ENCODE measurements at places on chromosomes 1 and 21.

- DNase-seq, result no peak
Measured at GRCh38 chr1:19418503-19418971, 66.8 kb downstream of the CAPZB start.

- DNase-seq, result no peak
Measured at GRCh38 chr1:85473390-85473789, 8.4 kb upstream of the DDAH1 start.

- no peak for DNase-seq
Measured at GRCh38 chr21:45074818-45075595, 627 bp downstream of the ADARB1 start.

DNA sequence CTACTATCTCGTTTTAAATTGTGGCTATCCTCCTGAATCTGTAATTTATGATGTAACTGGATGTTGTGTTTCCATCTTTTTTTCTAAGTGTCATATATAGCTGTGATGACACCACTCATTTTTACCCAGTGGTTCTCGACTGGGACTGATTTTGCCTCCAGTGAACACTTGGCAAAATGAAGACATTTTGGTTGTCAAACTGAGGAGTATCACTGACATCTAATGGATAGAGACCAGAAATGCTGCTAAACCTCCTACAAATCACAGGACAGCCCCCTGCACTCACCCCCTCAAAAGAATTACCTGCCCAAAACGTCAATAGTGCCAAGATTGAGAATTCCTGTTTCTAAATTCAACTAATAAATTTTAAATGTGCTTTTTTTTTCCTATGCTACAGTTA, 1.9 kb downstream of the TRMT13 start:
- peak; percentile 38 for DNase-seq

DNA sequence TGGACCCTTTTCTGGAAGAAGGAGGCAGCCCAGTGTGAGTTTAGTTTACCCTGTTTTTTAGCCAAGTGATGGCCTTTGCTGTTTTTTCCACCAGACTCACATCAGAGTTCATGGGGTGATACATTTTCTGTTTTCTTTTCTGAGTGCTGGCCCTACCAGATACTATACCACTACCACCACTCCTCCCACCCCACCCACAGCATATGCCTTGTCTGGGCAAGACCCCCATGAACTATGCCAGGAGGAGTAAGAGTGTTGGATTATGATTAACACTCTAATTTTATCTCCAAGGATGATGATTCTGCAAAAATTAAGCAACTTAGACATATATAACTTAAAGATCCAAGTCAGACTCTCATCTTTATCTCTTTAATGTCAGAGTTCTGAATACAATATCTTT, 26.1 kb downstream of the FABP3 start:
- DNase-seq, result no peak

- DNase-seq, result no peak
Measured at GRCh38 chr1:19909392-19909791, 14.0 kb downstream of the PLA2G2E start.

DNA sequence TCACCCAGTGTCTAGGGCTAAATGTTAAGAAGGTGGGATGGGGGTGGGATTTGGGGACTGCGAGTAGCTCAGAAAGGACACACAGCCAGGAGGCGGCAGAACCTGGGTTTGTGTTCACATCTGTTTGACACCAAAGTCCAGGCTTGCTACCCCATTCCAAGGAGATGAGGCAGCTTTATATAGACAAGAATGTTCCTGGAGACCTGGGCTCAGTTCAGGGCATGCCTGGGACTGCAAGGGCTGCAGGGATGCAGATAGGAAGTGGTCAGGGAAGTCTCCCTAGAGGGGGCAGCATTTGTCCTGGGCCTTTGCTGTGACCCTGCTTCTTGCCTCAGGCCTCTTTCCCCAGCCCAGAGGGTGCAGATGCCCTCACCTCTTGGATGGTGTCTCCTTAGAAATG, 16.3 kb downstream of the PADI3 start:
- DNase-seq, result no peak

DNA sequence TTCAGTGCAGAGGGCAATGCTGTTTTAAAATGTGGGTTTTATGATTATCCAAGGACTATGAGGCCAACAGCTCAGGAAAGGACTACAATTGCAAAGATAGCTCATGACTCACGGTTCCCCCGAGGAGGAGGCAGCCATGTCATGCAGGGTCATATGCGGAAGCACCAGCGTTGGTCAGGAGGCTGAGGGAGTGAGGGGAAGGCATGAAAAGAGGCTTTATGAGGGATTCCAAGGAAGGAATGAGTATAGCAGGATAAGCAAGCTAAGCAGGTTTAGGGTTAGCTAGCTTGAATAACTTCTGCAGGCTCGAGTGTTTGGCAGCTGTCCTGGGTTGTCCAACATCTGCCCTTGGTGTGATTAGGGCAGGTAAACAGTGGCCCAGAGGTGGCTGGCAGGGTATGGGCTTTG, 495.1 kb downstream of the SETD4 start:
- no peak for DNase-seq

DNA sequence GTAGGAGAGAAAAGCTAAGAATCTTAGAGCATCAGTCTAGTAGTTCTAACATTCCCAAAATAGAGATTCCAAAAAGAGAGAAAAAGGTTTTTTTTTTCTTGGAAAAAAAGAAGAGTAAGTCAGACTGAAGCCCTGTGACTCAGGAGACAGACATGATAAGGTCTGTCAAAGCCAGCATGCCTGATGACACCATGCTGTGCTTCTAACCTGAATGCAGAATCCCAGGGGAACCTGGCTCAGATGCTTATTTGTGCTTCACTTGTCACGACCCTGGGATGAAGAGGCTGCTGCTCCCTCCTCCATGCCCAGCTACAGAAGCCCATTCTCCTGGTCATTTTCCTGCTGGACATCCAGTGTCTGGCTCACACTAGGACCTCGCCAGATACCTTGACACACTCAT, 44.3 kb downstream of the ERICH3 start:
- no peak for DNase-seq

GRCh38 chr1:184664661-184665060, 90.0 kb downstream of the EDEM3 start:
- no peak for DNase-seq

- no peak for DNase-seq
Measured at GRCh38 chr1:48555271-48555670, 83.3 kb upstream of the SPATA6 start.

DNA sequence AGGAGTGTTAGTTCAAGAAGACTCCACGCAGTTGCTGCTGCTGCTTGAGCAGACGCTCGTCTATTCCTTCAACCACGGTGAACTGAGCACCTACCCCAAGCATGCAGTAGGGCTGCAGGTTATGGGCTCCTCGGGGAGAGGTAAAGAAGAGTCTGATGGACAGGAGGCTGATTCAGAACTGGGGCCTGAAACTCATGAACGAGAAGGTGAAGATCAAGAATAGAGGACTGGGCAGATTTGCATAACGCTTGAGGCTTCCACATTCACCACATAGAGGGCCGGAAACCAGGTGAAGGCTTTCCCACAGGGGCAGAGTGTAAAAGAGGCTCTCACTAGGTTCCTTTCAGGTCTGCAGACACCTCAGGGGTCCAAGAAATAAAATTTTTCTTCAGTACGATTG, 9.1 kb downstream of the ABCA4 start:
- DNase-seq, result no peak

DNA sequence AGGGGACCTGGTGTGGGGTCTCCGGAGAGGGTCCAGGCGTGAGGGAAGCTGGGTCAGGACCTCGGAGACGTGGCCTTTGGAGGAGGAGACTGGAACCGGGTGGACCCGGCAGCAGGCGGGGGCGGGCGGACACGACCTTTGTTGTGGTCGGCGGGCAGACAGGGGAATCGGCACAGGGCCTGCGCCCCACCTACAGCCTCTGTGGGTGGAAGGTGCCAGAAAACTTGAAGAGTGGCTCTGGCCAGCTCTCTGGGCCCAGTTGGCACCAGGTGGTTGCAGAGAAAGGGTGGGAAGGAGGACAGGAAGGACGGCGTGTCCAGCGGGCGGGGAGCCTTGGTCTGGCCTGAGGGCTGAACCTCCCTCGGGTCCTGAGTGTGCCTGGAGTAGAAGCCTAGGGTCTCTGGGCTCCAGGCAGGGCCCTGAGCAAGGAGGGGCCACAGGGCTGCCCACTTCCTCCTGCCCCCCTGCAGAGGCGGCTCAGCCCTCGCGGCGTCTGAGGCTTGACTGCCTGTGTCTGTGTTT, 7.7 kb upstream of the TTLL10 start:
- no peak for DNase-seq

- no peak for DNase-seq
Measured at GRCh38 chr1:85295006-85295431, 18.6 kb upstream of the BCL10 start.

GRCh38 chr21:44486302-44486701, 31.0 kb downstream of the LRRC3 start:
- DNase-seq, result no peak

DNA sequence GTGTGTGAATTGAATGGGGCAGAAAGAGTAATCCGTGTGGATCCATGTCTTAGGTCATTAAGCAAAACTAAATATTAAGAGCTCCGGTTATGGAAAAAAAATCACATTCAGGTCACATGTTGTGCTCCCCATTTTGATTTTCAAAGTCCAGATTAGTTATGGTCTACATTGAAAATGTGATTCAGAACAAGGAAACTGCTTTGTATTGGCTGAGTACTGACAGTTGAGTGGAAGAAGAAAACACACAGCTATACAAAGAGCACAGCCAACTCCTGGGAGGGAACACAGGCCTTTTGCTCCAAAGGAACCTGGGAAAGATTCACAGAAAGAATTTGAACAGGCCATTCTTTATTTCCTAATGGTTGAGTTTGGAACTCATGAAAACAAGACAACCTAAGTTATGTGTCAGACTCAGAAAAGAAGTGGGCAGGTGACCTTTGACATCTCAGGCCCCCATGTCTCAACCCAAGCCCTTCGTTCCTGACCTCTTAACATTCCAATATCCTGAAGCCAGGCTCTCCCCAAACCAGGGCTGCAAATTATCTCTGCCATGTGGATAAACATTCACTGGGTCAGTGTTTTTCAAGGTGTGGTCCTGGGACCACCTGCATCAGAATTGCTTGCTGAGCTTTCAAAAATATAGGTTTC, 159.3 kb upstream of the LMO4 start:
- no peak for DNase-seq

- no peak for DNase-seq
Measured at GRCh38 chr1:204307334-204307883, 52.3 kb downstream of the PLEKHA6 start.

DNA sequence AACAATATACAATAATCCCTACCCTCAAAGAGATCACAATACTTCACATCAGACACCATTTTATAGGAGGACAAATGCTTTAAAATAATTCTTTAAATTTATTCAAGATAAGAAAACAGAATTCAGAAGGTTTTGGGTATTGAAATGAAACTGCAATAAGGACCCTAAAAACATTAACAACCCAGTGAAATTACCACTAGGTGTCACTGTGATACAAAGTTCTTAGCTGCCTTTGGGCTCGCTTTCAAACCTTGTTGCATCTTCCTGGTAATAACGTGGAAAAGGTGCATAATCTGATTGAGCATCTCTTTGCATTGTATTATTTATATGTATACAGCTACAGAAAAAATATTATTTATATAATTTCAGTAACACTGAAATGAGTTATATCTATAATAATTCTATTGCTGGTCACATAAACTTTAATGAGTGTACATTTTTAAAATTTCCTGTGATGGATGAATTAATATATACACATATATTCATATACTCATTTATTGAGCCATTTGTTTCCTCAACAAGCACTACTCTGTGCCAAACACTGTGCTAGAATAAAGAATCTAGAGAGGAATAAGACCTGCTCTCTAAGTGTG, 185.2 kb downstream of the FAF1 start:
- peak; percentile 78 for DNase-seq

DNA sequence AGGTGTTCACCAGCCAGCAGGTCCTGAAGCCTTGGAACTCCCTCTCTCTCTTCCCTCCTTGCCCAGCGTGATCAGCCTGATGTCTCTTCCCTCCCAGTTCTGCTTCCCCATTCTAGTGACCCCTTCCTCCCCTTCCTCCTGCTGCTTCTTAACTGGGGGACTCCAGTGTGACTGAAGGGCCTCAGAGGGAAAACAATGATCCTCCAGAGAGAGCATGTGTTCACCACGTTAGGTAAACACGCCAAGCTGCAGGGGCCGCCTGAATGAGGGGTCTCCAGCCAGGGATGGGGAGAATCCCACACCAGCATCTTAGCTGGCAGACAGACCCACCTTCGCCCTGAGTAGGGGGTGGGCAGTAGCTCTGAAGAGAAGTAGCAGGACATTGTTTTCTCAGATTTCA, 124.8 kb downstream of the TMEM53 start:
- DNase-seq, result no peak

- no peak for DNase-seq
Measured at GRCh38 chr1:56315293-56315942, 263.9 kb downstream of the PLPP3 start.

DNA sequence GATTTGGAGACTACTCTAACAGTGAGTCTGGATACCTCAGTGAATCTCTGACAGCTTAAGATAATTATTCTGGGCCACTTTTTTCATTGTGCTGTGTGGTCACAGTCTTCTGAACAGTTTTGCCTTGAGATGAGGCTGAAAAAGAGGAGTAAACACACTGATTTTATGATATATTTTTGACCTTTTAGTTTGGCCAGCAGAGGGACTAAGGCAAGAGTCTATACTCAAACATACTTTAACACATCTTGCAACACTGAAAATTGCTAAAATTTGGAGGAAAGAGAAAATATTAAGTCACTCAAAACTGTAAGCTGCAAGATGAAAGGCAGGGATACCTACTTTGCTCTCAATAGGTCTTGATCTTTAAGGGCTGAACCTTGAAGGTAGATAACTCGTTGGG, 182.7 kb downstream of the KCNT2 start:
- DNase-seq, result peak; percentile 5

DNA sequence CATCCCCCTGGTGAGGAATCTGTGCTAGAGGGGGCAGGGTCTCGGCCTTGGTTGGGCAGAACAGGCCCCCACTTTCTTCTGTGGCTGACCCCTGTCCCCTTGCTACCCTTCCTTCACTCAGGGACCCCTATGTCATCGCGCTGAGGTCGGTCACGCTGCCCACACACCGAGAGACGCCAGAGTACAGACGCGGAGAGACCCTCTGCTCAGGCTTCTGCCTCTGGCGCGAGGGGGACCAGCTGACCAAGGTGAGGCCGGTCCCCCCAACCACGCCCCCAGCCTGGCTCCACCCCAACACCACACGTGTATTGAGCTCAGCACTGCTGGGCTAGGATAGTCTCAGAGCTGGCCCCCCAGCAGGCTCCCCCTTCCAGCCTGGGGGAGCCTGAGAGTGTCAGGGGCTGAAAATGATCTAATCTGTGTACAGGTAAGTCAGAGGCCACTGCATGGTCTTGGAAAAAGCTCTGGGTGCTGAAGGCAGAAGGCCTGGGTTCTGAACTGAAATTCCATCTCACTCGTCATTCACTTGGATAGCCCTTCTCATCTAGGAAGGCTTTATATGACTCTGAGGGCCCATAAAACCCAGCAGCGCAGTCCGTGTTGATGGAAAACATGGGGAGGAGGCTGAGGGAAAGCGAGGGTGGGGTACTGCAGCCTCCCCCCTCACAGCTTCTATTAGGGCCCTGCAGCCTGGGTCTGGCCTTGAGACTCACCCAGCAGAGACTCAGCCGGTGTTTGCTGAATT, 15.3 kb downstream of the FAM151A start:
- DNase-seq, result no peak
